ENCODE measurements at places on chromosomes 5 and 9.

DNA sequence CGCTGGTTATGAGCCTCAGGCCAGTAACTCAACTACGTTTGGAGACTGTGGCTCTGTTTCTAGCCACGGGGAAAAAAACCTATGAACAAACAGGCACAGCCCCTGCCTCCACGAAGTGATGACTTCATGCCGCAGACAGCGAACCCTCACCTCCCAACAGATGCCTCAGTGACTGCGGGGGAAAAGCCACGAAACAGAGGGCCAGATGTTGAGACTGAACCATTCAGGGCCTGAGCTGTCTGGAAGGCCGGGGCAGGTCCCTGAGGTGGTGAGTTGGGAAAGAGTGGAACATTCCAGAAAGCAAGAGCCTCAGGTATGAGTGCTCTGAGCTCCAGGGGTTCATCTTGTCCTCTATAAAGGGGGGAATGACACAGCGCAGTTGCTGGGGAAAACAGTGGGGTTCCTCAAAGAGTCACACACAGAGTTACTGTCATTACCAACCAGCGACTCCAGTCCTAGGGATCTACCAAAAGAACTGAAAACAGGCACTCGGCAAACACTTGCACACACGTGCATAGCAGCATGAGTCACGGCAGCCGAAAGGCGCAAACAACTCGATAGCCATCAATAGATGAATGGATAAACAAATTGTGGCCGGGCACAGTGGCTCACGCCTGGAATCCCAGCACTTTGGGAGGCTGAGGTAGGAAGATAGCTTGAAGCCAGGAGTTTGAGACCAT is 15.3 kb downstream of the PLPP7 start:
- DNase-seq: peak; percentile 87

DNA sequence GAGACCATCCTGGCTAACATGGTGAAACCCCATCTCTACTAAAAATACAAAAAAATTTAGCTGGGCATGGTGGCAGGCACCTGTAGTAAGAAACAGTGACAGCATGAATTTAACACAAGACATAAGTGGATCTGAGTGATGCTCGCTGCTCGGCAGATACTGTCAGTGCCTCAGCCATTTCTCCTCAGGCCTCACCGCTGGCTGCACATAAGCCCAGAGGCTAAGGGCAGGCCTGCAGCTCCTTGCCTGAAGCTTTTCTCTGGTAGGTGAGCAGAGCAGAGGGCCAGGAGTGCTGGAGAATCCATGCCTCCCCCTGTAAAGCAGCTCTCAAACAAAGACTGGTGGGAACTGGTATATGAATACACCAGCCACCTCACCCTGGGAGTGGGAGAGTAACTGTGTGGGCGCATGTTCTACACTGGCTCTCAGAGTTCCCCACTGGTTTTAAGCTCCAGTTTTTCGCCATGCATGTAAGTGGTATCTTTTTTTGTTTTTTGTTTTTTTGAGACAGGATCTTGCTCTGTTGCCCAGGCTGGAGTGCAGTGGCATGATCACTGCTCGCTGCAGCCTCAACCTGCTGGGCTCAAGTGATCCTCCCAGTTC is 10.3 kb upstream of the CD72 start:
- no peak for DNase-seq

GRCh38 chr5:117623042-117623805 is 1048.6 kb upstream of the SEMA6A start:
- peak; percentile 54 for DNase-seq

- DNase-seq: no peak
Observed at GRCh38 chr5:174694611-174695010, 29.8 kb upstream of the MSX2 start.

- DNase-seq: no peak
Observed at GRCh38 chr9:135792268-135793128, 90.5 kb downstream of the KCNT1 start.

DNA sequence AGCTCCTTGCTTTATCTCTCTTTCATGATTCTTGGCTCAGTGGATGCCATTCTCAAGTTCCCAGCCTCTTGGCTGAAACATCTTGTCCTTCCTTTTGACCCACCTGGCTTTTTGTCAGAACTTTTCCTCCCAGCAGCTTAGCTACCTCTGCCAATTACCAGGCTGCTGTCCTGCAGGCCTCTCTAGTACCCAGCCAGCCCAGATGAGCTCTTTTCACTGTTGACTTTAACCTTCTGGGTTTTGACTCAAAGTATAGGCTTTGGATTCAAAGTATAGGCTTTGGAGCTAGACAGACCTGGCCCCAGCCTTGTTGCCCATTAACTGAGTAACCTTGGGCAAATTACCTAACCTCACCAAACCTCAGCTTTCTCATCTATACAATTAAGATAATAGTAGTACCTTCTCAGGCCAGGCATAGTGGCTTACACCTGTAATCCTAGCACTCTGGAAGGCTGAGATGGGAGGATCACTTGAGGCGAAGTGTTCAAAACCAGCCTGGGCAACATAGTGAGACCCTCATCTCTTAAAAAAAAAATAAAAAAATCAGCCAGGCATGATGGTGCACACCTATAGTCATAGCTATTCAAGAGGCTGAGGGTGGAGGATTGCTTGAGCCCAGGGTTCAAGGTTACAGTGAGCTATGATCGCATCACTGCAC is 6.6 kb upstream of the TMEFF1 start:
- DNase-seq: no peak

DNA sequence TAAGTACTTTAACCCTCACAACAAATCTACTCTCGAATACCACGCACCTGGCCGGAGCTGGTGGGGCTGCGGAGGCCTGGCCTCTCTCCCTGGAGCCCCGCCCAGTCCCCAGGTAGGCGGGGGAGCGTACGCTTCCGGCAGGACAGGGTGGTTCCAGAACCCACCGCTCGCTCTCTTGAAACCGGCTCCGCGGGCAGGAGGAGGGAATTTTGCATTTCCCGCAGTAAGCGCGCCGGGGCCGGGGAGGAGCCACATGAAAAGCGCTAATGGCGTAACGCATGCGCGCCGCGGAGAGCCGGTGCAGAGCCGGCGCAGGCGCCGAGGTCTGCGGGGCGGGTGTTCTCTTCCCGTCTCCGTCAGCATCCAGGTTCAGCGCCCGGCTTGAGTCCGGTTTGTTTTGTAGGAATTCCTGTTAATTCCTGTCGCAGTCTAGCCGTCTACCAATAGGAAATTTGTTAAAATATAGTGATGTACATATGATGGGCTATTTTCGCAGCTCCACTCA is 20.8 kb downstream of the CAVIN4 start:
- peak; percentile 98 for DNase-seq

- DNase-seq: peak; percentile 47
Observed at GRCh38 chr5:143217065-143217803, 186.3 kb downstream of the NR3C1 start.

DNA sequence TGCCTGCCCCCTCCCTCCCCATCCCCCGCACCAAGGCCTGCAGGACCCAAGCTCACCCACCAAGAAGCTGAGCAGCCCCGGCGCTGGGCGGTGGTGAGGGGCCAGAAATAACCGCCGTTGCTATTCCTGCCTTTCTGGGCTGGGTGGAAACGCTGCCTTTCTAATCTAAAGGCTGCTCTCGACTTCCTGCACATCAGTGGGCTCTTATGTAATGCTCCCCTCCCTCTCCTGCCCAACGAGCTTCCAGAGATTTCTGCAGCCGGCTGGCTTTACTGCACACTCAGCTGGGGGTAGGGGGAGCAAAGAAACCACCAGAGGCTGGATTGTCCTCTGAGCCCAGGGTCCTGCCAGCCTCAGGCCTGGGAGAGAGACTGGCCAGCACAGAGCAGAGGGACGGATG is 6.9 kb upstream of the EGR1 start:
- peak; percentile 50 for DNase-seq

DNA sequence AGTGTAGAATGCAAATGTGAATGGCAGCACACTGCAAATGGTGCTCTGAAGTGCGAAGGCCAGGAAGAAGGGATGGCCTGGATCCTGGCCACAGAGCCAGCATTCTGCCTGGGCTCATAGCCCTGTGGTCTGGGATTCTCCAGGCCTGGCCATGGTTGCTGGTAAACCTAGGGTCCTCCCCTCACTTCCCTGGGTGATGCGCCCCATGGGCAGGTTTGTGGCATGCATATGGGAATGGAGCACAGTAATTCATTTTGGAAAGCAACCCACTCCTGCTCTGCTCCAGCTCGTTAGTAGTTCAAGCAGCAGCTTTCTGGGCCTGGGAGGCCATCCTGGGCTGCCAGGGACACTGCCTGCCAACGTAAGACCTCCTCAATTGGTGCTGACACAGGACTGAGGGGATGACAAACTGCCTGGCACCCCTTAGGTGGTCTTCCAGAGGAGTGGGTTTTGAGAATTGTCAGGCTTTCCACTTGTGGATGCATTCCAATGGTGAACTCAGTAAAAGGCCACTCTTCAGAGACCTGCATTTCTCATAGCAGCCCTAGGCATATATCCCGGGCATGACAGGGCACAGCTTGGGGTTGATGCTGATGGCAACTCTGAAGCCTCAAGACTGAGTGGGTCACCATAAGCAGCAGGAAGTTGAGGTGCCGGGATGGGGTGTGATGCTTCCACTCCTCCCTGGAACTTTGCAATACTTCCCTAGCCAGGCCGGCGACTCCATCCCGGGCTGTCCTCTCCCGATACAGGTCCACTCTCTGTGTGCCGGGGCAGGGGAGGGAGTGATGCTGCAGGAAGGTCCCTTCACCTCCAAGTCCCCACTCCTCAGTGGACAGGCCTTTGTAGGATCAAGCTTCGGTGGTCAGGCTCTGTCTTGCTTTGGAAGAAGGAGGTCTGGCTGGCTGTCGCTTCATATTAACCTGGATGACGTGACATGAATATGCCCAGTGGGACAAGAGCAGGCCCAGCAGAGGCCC is 1.2 kb upstream of the SLC25A48 start:
- DNase-seq: peak; percentile 40

- no peak for DNase-seq
Observed at GRCh38 chr5:136159457-136159856, 26.8 kb downstream of the SMAD5 start.

- no peak for DNase-seq
Observed at GRCh38 chr9:87859786-87860185, 22.9 kb upstream of the SPATA31E1 start.
